ENCODE measurements at places on chromosomes 12 and 14.

- DNase-seq: no peak
These were observed 10.4 kb upstream of the ACVR1B start for GRCh38 chr12:51941011-51941581.

DNA sequence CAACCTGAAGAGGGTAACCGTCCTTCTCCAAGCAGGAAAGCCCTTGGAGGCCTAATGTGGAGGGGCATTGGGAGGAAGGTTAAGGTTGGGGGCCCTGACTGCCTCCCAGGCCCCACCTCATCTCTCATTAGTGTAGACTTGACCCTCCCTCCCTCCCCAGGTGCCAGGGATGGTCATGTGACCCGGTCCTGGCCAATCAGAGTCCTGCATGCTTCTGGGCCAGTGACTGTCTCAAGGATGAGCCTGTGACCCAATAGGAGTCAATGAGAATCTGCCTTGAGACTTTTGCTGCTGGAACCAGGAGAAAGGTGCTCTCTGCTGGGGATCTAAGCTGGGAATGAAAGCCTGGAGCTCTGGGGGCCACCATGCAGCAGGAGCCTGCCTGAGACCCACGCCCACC is 70.8 kb downstream of the NCOR2 start:
- DNase-seq: no peak

- DNase-seq: no peak
These were observed 8.9 kb upstream of the ACVR1B start for GRCh38 chr12:51942501-51943000.

- no peak for DNase-seq
These were observed 17.1 kb upstream of the MED13L start for GRCh38 chr12:116294454-116295165.

- DNase-seq: no peak
These were observed 96.7 kb downstream of the NUBPL start for GRCh38 chr14:31657917-31658316.

DNA sequence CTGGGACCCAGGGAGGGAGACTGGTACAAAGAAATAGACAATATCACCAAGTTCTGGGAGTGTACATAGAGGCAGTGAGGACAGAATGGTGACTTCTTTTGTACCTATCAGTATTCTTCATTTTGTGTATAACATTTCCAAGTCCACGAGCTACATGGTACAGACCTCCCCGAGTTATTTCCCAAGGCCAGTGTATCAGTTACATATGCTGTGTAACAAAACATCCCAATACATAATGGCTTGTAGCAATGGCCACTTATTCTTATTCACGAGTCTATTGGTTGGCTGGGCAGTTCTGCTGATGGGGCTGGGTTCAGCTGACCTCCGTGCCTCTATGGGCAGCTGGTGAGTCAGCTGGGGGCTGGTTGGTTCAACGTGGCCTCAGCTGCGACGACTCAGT is 98.7 kb upstream of the RFLNA start:
- no peak for DNase-seq

- no peak for DNase-seq
These were observed 926.8 kb downstream of the BCL11B start for GRCh38 chr14:98345161-98345560.

DNA sequence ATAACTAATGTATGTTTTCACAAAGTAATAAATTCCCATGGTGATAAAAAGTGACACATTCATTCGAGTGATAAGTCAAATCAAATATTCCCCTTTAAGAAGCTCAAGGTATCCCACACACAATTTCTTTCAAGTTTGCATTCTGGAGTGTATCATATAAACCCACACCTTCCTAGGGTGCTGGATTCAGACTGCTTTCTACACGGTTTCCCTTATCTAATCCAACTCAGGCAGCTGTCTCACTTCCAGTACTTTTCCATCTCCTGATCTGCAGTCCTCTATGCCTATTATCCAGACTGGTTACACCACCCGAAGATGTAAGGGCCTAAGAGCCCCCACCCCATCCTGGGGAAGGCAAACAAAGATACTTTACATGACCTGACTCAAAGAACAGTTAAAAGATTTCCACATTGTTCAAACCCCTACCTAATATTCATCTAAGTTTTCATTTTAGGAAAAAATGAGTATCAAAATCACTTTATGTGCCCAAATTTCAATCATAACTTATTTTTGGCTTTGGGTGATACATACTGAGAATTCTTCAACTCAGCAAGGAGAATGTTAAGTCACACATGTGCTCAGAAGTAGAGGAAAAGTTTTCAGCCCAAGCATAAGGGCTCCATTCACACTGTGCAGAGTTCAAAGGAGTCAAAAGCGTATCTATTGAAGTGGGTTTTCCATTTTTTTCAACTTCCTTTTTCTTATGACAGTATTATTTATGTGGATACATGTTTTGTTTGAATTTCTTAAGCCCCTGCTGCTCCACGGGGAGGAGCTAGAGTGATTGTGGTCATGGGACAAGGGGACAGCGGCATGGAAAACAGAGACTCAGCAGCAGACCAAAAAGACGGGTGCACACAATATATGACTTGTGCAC is 41.8 kb downstream of the CORO1C start:
- DNase-seq: no peak

DNA sequence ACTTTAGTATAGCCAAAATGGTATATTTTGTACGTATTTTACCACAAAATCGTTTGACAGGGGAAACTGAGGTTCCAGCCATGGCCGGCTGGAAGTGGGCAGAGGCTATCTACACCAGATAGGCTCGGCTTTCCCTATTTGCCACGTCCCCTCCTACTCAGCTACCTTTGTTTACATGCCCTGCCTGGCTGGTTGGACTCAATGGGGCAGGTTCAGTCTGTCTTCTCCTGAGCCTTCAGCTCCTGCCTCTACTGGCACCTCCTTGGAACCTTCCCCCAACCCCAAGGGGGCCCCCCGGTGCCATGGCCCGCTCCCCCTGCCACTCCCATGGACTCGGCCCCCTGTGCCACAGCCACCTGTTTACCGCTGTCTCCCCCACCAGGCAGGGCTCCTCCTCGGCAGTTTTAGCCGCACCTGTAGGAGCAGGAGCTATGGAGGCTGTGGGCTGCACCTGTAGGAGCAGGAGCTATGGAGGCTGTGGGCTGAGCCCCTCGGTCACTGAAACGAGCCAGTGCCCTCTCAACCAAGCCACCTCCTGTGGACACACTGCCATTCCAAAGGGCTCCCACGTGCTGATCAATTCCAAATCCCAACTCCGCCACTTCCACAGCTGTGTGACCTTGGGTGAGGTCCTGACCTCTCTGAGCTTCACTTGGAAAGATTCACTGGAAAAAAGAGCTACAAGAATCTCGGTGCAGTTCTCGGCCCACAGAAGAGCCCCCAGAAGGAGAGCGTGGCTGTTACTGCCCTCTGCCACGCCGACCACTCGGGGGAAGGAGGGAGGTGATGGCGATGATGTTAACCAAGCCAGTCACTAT is 62.2 kb downstream of the NCOR2 start:
- no peak for DNase-seq

DNA sequence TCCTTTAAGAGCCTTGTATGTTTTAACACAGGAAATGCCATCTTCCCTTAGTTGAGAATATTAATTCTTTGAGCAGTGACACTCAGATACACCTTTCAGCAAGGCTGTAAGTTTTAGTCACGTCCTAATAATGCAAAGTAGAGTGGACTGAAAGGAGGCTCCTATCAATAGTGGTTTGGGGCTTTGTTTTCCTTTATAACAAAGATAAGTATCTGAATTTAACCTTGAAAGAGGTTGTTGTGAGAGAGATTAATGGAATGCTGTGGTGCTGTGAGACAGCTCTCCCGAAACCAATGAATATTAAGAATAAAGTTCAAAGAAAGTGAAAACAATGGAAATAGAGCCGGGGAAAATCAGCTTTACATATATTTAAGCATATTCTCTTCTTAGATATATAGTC is 259.6 kb downstream of the ERC1 start:
- no peak for DNase-seq

DNA sequence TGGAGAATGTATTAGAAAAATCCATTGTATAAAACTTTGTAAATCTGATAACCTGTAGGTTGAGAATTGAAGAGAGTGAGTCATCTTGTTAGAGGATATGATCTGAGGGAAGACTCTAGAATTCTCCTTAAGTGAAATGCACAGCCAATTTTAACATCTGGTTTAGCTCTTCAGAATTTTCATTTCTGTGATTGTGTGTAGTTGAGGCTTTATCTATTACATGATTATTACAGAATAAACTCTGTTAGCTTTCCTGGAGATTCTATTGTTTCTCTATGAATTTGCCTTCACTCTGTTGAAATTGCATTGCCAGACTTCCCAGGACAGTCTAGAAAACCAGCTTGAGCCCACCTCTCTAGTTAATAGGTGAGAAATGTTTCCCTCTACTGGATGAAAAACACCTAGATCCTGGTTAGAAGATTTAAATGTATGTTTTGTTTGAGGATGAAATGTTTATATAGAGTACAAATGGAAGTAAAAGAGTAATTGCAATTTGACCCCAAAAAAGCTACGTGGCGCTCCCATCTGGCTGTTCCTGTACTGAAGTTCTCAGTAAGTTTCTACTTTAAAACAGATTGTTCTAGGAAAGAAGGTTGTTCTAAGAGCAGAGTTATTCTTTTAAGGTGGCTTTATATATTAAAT is 2.9 kb downstream of the NUDT4 start:
- DNase-seq: no peak

- DNase-seq: no peak
These were observed 23.3 kb downstream of the BTBD7 start for GRCh38 chr14:93309427-93309966.

- no peak for DNase-seq
These were observed 392.9 kb upstream of the FOXG1 start for GRCh38 chr14:28373721-28374120.

- DNase-seq: peak; percentile 42
These were observed 10.5 kb upstream of the ZDHHC22 start for GRCh38 chr14:77151918-77152588.

DNA sequence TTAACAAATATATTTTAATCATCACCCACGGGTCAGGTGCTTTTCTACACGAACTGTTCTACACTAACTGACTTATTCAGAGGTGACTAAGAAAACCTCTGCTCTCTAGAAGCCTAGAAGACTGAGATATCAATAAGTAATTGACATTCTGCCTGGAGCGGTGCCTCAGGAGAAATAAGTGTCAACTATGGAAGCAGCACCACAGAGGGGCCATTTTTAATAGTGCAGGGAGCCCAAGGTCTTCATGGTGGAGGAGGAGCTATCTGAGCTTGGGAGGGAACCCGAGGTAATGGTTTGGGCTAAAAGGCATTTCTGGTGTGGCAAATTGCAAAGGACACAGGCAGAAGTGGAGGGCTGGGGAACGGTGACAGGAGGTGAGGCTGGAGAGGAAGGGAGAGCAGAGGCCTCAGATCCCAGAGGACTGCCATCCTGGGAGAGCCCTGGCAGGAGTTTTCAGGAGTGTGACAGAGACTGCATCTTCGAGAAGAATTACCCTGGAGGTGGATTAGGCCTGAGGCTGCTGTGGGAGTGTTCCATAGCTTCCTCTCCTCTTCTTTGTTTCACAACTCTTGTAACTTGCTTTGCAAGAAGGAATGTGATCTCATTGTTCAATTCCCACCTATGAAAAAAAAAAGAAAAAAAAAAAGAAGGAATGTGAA is 123.1 kb downstream of the NPAS3 start:
- DNase-seq: no peak

GRCh38 chr12:40898505-40898904 is 206.3 kb downstream of the CNTN1 start:
- no peak for DNase-seq

DNA sequence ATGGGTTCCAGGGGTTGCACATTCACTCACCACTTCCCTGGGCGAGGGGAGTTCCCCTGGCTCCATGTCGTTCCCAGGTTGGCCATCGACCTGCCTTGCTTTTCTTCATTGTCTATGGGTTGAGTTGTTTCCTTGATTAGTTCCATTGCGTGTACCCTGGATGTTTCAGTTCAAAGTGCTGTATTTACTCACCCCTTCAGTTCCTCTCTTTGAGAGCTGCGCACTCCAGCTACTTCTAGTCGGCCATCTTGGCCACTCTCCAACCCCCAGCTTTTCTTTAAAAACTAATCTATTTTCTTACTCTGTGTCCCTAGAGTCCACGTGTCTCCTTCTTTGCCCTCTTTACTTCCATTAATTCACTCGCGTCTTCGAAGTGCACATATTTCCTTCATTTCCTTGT is 11.7 kb downstream of the CLEC2A start:
- no peak for DNase-seq

DNA sequence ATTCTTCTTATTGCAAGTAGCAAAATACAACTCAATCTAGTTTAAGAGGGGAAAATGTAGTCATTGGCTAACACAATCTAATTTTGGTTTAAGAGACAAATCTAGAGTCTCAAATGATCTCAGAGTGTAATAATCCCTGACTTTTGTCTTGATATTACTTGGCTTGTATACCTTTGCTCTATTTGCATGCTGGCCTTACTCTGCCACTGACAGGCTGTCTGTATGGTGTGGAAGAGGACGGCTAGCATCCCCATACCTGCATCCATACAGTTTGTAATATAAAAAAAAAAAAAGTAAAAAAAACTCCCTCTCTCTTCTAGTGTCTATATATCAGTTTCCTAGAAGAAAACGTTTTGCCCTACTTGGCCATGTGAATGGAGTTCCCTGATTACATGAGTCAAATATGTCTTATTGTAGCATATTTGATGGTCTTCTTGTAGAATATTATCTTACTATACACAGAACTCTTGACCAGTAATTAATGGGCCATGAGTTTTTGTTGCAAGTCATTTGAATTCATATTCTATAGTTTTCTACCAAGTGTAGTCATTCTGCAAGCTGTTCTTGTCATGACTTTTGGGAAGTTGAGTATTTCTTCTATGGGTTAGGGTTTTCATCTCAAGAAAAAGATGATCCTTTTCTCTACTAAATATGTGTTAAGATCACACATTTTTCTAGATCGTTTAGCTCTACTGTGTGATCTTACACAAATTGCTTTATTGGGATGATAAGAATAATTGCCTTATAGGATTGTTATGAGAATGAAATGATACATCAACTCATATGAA is 8.2 kb downstream of the HIF1A start:
- DNase-seq: no peak

- no peak for DNase-seq
These were observed 73.0 kb upstream of the ATF1 start for GRCh38 chr12:50690925-50691324.

DNA sequence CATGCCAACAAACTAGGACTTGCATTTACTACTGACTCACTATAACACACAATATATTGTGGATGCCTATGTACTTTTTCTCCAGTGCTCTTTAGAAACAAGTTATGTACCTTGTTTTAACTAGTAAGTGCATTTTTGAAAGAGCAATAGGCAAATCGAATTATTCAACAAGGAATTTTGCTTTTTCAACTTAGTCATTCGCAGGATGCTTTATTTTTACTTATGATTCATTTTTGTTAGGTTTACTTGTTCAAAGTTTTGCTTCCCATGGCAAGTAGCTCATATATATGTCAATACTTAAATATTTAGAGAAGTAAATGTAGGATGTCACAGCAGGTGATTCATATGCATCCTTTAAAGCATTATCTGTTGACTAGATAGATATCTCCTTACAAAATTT is 149.8 kb downstream of the PELI2 start:
- DNase-seq: no peak

DNA sequence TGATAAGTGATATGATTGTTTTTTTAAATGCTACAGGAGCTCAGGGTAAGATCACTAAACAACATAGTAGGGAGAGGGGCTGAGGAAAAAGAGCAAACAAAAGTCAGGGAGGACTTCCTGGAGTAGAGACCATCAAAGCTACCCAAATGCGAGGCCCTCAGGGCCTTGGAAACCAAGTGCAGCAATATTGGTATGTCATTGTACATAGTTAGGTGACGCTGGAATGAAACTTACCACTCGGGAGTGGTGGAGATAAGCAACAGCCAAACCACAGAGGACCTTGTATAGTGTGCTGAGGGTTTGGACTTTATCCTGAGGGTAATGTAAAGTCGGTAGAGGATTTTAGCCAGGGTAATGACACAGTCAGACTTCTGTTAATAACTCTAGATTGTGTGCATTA is 13.8 kb downstream of the KITLG start:
- no peak for DNase-seq

- DNase-seq: no peak
These were observed 7.7 kb downstream of the UBC start for GRCh38 chr12:124906606-124907261.

Data from NCI-H187 treated with DMSO at 0.1 percent for 48 hours (cell line).